ENCODE measurements at places on chromosomes 2 and 18. TPM values are rescaled to one million over a fixed set of nuclear protein-coding genes. Genes with fewer than 3 reads are reported as not detected.

- peak; percentile 70 for DNase-seq
Measured at GRCh38 chr2:85133751-85134254, 611 bp downstream of the TCF7L1 start.

DNA sequence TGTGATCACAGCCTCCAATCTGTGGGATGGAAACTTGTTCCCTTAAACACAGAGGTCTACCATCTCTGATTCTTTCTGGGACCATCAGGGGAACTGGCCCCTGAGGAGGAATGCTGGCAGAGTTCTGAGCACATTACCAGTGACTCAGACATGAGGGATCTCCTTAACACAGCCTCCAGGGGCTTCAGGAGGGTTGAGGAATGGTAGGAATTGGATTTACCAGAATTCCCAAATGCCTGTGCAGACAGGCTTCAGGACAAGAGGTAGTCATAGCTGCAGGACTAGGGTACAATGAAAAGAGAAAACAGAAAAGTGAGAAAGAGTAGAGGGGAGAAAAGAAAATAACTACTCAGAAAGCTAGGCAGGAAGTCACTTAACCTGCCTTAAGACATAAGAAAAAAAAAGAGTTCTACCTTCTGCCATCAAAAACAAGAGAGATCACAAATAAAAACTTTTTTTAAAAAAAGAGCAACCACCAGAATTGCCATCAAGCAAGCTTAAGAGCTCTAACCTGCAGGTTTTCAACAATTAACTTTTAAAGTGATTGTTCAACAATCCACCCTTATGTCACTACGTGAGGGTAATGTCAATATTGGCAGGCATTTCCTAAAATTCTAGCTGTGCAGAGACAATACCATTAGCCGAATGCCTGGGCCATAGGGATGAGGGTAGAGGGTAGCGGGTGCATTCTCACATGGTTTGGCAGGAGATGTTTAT lies 524.4 kb downstream of the BCL11A start:
- no peak for DNase-seq

- DNase-seq, result peak; percentile 75
Measured at GRCh38 chr2:170255971-170256370, 78.0 kb downstream of the MYO3B start.

Gene EVA1A
- total RNA-seq, result 126 TPM

Data from GM23248 (cell line).